ENCODE measurements at places on chromosomes 7 and 10.

- DNase-seq = no peak
These were observed 243.0 kb upstream of the GLI3 start for GRCh38 chr7:42479816-42480633.

- DNase-seq = no peak
These were observed 158.5 kb downstream of the TRIL start for GRCh38 chr7:28799619-28800018.

- DNase-seq = no peak
These were observed 225.1 kb downstream of the TRIL start for GRCh38 chr7:28733035-28733434.

DNA sequence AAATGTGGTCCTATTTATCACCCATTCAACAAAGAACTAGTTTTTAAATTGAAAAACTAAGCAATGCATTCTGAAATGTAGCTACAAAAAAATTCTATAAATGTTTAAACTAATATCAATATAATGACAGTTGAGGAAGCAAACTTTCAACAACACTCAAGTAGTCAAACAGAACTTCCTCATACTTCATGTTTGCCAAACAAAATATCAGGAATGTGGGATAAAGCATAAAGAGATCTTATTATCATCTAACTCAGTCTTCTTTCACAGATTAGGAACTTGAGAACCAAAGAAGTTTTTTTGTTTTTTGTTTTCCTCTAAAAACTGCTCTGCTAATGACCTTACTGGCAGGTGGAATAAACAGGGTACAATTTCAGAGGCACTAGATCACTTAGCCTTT lies 116.2 kb downstream of the JAZF1 start:
- no peak for DNase-seq

DNA sequence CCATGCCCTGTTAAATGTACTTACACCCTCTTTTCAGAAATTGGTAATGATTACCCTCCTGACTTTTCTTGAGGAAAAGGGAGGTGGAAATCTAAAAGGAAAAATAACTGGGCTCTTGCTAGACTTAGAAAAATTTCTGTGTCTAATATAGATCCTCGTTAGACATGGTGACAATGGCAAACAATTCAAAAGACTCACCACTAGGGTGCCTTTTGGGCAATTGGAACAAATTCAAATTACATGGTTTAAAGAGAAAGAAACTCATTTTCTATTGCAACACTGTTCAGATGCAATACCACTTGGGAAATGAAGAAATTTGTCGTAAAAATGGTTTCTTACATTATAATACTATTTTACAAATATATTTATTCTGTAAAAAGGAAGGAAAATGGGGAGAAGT lies 950.1 kb downstream of the GRM8 start:
- no peak for DNase-seq

- no peak for DNase-seq
These were observed 276.3 kb upstream of the KCND2 start for GRCh38 chr7:119996634-119997033.

- DNase-seq = no peak
These were observed 113.3 kb upstream of the CREB5 start for GRCh38 chr7:28298870-28299518.

DNA sequence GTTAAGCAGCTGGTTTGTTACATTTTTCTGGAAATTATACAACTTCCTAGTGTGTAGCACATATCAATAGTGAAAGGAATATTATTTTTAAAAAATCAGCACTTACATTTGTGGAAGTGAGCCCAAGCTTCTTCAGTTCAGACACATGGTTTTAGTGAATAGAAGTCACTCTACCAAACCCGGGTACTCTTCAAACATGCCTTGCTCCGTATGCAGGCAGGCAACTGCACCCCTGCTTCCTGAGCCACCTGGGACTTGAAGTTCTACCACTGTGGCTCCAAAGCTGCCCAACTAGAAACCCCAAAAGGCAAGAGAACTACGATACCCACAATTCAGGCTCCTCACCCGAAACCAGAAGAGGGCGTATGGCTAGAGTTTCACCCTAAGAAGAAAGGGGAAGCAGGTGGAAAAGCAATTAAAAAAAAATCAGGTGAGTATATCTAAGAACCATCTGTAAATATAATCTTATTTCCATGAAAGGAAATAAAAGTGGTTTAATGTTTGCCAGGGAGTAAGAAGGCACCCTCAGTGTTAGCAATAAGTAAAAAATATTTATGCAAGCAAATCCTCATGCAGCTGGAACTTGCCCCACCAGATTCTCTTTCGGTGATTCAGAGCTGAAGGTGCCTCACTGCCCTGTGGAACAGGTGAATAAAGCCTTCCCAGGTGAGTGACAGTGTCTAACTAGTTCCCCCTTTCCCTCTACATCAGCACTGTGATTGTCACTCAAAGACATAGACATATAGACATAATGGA lies at the start of gene MACC1:
TSS of gene MACC1 (minus strand) at position 192 of the 756 bp plus-strand sequence. CDS start 55,522 bp downstream, outside the sequence.
- DNase-seq = no peak

DNA sequence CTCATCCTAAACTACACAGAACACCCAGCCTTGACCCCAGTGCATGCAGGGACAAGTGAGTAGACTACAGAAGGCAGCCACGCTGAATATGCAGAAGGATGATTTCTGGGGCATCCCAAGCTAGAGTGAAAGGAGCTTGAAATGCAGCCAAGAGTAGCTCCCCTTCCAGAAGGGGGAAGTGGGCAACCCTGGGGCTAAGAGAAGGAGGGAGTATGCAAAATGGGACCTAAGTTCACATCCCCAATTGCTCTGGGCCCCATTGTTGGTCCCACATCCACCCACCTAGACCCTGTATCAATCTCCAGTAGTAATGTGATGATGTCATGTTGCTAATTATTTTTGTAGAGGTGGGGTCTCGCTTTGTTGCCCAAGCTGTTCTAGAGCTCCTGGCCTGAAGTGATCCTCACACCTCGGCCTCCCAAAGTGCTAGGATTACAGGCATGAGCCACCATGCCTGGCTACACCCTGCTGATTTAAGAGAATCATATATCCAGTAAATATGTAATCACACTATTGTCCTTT lies 5.6 kb upstream of the PSTK start:
- DNase-seq = no peak

GRCh38 chr7:100632951-100633717 lies 8.2 kb downstream of the TFR2 start:
- DNase-seq = peak; percentile 34

DNA sequence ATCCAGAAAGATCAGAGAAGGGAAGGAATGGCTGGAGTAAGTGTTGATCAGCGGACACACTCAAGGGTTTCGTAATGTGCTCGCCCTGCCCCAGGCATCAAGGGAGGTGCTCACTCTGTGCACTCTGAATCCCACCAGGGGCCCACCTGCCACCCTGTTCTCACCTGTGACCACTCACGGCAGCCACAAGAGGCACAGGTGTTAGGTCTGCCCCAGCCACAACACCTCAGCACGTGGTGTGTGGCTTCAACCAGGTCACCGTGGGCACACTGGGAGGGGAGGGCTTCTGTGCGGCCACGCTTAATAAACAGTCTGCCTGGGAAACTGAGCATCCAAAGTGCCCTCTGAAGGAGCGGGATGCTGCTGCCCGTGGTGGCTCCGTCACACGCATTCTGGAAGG lies 49.8 kb downstream of the CUX1 start:
- DNase-seq = no peak

DNA sequence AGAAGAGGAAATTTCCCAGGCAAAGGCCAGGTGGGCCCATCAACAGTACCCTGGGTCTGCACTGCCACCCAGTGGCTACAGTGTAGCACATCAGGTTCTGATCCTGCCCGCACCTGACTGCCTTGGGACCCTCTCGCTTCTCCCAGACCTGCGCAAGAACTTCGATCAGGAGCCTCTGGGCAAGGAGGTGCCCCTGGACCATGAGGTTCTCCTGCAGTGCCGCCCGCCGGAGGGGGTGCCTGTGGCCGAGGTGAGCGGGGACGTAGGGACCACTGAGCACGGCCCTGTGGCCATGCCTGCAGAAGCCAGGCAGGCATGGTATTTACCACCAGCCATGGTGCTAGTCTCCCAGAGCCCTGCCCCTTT lies 33.9 kb upstream of the SLC29A3 start:
- DNase-seq = no peak

DNA sequence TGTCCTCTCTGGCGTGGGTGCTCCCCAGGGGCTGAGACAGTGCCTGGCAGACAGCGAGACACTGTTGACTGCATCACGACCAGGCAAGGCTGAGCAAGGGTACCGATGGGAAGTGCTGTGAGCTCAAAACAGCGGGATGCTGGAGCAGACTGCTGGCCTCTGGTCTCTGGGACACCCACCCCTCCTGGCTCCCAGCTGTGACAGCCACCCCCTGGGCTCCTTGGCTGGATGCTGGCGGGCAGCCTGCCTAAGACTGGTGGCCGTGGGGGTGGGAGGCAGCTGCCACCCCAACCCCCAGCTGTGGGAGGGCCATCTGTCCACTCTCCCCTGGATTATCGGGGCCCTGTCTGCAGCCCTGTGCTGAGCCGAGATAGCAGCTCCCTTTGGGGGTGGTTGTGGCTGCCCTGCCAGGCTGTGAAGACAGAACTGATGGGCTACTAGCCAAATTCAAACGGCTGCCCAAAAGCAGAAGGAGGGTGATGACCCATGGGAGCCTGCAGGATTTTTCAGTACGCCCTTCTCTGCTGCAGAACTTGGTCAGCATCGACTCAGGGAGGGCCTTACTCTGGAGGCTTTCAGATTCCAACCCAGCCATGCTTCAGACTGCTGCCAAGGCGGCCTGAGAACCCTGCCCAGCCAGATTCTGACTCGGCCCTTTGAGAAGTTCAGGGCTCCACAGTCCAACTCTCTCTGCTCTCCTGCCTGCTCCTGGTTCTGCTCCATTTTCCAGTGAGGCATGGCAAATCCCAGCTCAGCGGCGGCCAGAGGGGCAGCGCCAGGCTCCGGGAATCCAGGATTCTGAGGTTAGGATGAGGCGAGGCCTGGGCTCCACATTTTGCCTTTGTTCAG lies 125.3 kb downstream of the NEURL1 start:
- no peak for DNase-seq

- DNase-seq = no peak
These were observed 4.3 kb downstream of the PLEKHA8 start for GRCh38 chr7:30032310-30033125.

DNA sequence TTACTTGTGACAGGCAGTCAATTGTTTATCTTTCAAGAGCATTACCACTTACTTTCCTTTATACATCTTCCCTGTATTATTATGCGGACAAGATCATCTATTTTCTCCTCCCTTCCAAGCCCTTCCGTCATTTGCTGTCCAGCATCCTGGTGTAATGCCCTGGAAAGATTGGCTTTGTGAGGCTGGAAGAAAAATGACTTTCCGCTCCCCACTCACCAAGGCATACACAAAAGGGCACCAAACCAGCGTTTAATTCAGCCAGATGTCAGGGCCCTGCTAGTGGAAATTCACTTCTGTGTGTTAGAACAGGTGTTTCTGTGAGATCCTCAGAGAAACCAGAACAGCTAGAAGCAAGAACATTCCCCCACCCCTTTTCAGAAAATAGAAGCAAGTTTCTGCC lies 128.1 kb upstream of the NANOS1 start:
- DNase-seq = no peak

DNA sequence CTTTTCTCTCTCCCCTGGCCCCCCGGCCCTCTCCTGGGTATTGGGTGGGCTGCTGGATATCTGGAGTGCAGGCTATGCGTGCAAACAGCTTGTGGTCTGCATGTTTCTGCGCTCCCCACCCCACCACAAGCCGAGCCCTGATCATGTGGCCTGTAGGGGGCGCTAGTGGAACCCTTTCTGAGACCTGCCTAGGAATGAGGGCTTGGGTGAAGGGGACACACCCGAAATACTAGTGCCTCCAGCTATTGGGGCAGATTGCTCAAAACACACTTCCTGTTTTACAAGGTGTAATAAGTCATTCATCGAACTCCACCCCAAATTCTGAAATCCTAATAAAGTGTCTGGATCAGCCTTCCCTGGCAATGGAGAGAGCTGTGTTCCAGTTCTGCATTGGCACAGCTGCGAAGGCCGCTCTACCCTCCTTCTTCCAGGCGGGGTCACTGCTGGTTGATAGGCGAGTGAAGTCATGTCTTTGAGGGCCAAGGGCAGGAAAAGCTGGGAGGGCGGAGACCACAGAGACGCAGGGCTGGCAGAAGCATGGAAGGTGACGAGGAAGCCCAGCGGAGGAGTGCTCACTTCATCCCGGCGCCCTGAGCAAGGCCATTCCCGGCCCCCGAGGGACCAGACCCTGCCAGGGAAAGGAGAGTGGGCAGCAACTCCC lies 19.8 kb upstream of the PRRT4 start:
- DNase-seq = no peak

- DNase-seq = no peak
These were observed 6.5 kb downstream of the STAM start for GRCh38 chr10:17650416-17650815.

- DNase-seq = no peak
These were observed 396.6 kb downstream of the DGKB start for GRCh38 chr7:14505906-14506305.

DNA sequence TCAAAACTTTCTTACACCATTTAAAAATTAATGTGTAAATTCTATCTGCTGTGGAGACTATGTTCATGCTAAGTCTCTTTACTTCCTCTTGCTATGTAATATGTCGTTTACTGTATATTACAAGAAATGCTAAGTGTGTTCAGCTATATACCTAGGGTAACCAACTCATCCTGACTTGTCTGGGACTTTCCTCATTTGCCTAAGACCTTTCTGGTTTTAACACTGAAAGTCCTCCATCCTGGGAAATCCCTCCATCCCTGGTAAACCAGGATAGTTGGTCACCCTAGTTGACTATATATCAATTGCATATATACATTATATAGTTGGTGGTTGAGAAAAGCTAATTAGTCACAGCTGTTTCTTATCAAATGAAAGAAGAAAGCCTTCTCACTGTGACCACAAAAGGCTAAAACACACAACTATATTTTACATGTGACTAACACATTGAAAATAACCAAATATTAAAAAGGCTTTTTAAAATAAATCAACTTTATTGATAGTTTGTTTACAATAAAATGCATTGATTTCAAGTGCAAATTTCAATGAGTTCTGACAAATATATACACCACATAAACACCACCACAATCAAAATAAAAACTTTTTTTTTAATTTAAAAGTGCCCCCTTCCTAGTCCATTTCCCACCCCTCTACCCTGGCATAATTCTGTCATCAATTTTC lies 167.7 kb upstream of the INHBA start:
- no peak for DNase-seq

GRCh38 chr10:12019283-12019971 lies 23.2 kb downstream of the UPF2 start:
- DNase-seq = no peak

GRCh38 chr7:50475340-50475739 lies 25.2 kb upstream of the FIGNL1 start:
- no peak for DNase-seq

GRCh38 chr7:23980081-23980480 lies 270.1 kb downstream of the STK31 start:
- no peak for DNase-seq

DNA sequence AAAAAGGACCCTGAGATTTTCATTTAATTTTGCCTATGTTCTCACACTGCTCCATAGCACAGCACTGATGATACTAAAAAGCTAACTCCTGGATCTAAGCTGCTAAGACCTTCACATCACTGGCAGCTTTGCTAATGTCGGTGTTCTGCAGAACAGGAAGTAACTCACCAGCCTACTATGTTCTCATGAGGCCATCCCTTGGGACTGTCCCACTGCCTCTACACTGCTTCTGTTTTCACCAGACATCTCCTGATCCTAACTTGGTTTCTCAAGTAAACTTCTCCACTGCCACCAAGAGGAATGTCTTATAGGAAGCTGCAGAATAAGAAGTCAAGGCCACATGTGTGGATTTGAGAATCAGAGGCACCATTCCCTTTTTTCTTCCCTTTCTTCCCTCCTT lies 15.1 kb downstream of the HTR7 start:
- no peak for DNase-seq

- no peak for DNase-seq
These were observed 127.5 kb downstream of the ABCA13 start for GRCh38 chr7:48298779-48299178.

GRCh38 chr7:42070068-42070467 lies 166.9 kb downstream of the GLI3 start:
- DNase-seq = no peak

- peak; percentile 3 for DNase-seq
These were observed 101.7 kb upstream of the SVIL start for GRCh38 chr10:29736366-29737073.
